ENCODE measurements at places on chromosomes 13 and 19. TPM values are rescaled to one million over a fixed set of nuclear protein-coding genes. Genes with fewer than 3 reads are reported as not detected.

DNA sequence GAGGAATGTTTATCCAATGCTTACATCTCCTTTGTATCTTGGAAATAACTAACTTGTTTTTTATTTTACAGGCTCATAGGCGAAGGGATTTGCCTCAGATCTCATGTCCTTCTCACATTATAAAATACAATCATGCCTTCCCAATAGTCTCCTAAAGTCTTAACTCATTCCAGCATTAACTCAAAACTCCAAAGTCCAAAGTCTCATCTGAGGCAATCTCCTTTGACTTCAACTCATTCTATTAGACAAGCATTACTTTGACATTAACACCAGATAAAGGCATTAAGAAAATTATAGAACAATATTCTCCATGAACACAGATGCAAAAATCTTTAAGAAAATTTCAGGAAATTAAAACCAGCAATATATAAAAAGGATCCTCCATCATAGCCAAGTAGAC lies 137.6 kb downstream of the DNAJC3 start:
- DNase-seq = no peak

ZNF616 gene
- 5.7 TPM for polyA plus RNA-seq

GRCh38 chr19:29415507-29415906 lies 110.3 kb upstream of the VSTM2B start:
- no peak for DNase-seq

GRCh38 chr19:28549680-28550277 lies 663.2 kb downstream of the UQCRFS1 start:
- no peak for DNase-seq

- DNase-seq = peak; percentile 88
Observed at GRCh38 chr19:4229179-4229931, at the start of gene EBI3. Gene EBI3, plus strand, starts transcription at chr19:4229523. Its CDS starts 28 bp downstream, at chr19:4229551.

NAPSA gene
- polyA plus RNA-seq = 17.2 TPM

GRCh38 chr19:54502518-54503048 lies at the start of gene LAIR2:
Gene LAIR2, plus strand, starts transcription at chr19:54502831. Its CDS starts 88 bp downstream, at chr19:54502919.
- no peak for DNase-seq

ZNF90 gene
- 0.21 TPM for polyA plus RNA-seq

GRCh38 chr13:77857531-77858209 lies 61.0 kb downstream of the EDNRB start:
- no peak for DNase-seq

- DNase-seq = no peak
Observed at GRCh38 chr19:48508729-48509411, 2.8 kb downstream of the LMTK3 start.

CYP4F11 gene
- not detected for polyA plus RNA-seq

- no peak for DNase-seq
Observed at GRCh38 chr13:27081893-27082679, 89.5 kb downstream of the USP12 start.

DNA sequence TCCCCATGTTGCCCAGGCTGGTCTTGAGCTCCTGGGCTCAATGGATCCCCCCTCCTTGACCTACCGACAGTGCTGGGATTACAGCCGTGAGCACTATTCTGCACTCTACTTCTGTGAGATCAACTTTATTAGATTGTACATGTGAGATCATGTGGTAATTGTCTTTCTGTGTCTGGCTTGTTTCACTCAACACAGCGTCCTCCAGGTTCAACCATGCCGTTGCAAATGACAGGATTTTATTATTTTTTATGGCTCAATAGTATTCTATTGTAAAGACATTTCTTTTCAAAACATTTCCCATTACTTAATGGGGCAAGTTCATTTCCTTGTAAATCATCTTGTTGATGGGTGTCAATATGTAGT lies 1.5 kb upstream of the OBI1 start:
- DNase-seq = no peak

- DNase-seq = no peak
Observed at GRCh38 chr13:54628383-54628782, 1599.8 kb downstream of the OLFM4 start.

DNA sequence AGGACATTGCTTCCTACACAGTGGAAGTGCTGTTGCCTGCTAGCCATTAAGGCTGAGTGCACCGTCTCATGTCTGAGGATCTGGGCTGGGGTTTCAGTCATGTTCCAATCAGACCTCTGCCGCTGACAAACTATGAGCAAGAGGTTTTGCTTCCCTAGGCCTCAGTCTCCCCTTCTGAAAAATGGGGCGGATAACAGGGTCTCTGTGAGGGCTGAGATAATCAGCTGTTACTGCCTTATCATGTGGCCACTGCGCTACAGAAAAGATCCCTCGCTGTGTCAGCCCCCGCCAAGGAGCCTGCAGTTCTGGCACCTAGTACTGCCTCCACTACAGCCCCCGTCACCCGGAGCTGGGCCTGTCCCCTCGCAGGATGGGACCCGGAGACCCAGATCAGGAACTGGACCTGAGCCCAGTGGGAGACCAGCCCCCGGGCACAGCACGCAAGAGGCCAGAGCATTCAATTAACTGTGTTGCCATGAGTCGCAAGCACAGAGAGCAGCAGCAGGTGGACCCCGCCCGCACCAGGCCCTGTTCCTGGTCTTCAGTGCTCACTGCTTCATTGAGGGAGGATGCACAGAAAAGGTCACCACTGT lies 3.0 kb upstream of the PNKP start:
- DNase-seq = no peak

GRCh38 chr19:35959968-35960320 lies 23.8 kb downstream of the LRFN3 start:
- DNase-seq = no peak

GRCh38 chr13:91280801-91281200 lies 66.7 kb upstream of the MIR17HG start:
- DNase-seq = no peak

PRODH2 gene
- not detected for polyA plus RNA-seq

CACNA1A gene
- 3.0 TPM for polyA plus RNA-seq

GRCh38 chr19:7897292-7897691 lies 6.4 kb upstream of the MAP2K7 start:
- no peak for DNase-seq

DNA sequence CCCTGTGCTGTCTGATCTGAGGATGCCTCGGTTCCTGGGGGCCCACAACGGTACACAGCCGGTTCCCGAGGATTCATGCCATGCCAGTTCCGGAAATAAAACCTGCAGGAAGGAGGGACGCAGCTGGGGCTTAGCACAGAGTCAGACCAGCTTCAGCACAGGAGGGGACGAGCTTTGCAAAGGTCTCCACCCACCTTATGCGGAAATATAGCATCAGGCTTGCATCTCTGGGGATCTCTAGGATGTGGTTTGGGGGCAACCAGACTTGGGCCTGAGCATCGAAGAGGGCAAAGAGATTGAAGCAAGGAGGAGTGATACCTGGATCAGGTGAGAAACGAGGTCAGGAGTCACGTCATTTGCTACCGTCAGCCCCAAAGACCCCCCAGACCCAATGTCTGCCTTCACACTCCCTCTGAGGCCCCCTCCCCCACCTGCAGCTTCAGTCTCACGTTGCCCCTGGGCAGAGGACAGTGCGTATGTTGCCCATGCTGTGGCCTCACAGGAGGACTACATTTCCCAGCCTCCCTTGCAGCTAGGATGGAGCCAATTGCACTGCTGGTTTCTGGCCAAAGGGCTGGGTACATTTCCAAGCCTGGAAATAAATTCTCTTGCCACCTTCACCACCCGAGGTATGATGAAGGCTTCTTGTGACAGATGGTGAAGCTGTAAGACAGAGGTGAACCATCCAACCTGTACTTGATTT lies 12.1 kb downstream of the TYK2 start:
- DNase-seq = no peak

- DNase-seq = no peak
Observed at GRCh38 chr19:48628486-48629296, 8.5 kb downstream of the DBP start.

CRTC1 gene
- 1.1 TPM for polyA plus RNA-seq

TFDP1 gene
- 42.2 TPM for polyA plus RNA-seq

DNA sequence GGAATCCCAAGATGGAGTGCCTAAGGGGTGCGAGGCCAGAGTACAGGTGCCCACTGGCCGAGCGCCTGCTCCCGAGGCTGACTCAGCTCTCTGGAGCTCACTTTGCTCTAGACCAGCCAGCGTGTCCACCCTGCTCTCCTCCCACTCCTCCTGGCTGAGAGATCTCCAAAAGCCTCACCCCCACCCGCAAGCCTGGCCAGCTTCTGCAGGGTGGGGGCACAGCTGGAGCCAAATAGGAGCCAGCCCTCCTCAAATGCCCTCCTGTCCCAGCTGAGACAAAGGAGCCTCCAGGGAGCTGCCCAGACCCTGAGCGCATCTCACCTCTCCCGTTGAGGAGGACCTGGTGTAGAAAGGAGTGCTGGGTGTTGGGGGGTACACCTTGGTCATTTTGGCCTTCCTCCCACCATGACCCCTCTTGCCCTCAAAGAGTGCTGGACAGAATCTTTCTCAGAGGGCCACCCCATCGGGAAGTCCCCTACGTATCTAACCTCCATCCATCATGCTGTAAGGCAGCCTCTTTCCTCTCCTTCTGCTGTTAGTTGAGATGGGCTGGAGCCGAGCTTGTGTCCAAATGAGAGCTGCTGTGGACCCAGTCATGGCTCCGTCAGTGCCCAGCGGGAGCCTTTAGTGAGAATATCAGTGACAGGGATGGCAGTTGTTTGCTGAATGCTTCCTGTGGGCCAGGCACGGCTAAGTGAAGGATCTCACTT lies 123.9 kb upstream of the VSTM2B start:
- DNase-seq = no peak

- DNase-seq = no peak
Observed at GRCh38 chr19:41442473-41443355, at the start of gene ERICH4. Gene ERICH4, plus strand, starts transcription at chr19:41443156. Its CDS starts 14 bp downstream, at chr19:41443170.

- no peak for DNase-seq
Observed at GRCh38 chr13:92719868-92720267, 506.7 kb upstream of the GPC6 start.

DNA sequence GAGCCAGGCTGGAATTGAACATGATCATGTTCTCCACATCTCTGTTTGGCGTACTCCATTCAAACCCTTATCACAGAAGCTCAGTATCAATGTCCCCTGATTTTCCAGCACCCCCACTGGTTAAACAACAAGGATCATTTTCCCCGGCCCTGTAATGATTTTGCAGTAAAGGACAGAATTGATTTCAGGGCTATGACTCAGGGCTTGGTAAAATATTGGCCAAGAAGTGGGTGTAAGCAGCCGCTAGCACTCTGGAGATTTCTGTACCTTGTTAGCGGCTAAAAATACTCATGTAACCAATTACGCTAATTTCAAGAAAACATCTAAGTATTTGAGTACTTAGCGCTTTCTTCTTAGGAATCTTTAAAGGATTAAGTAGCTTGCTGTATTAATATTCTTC lies 69.5 kb upstream of the FNDC3A start:
- no peak for DNase-seq
